Activated T-cell treated with anti-CD3 and anti-CD28 coated beads for 24 hours (primary cell): ENCODE measurements at places on chromosomes 16 and 17.

GRCh38 chr17:40281663-40282062 lies 6.0 kb upstream of the CDC6 start:
- no peak for DNase-seq

- no peak for DNase-seq
These were observed 127.5 kb upstream of the WSCD1 start for GRCh38 chr17:5942687-5943086.

- DNase-seq: no peak
These were observed 417.0 kb upstream of the PSMD7 start for GRCh38 chr16:73879621-73880020.

DNA sequence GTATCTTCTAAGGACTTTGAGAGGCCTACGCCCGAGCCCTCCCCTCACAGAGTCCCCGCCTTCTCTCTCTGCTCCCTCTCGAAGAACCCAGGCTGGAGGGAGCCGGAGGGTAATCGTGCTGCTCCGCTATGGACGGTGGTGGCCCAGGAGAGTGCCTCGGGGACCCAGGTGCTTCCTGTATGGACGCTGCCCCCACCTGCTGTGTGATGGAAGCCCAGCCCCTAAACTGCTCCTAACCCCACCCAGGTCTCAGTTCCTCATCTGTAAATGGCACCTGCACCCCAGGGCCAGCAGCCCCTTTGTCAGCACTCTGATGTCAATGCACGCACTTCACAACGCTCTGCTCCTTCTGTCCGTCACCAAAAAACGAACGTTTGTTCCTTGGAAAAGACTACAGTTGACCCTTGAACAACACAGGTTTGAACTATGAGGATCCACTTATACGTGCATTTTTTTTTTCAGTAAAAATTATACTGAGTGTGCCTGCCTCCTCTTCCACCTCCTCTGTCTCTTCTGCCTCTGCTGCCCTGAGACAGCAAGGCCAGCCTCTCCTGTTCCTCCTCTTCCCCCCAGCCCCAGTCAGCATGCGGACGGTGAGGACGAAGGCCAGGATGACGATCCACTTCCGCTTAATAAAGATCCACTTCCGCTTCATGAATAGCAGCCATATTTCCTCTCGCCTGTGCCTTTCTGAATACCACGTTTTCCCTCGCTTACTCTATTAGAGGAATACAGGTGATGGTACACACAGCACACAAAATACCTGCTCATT lies 118.3 kb downstream of the BANP start:
- no peak for DNase-seq

- no peak for DNase-seq
These were observed 2.5 kb downstream of the SPATA33 start for GRCh38 chr16:89660146-89660545.

- no peak for DNase-seq
These were observed 346.2 kb downstream of the FOXL1 start for GRCh38 chr16:86924537-86924936.
